ENCODE measurements at places on chromosomes 5 and 9. TPM values are rescaled to one million over a fixed set of nuclear protein-coding genes. Genes with fewer than 3 reads are reported as not detected.

Gene PLCXD3
- total RNA-seq, result 0.10 TPM

Gene SLIT3
- total RNA-seq, result 26.4 TPM

Gene CATSPER3
- 0.69 TPM for total RNA-seq

Gene SPATA31A1
- not detected for total RNA-seq

Gene CD14
- total RNA-seq, result 2.5 TPM

Gene OMD
- total RNA-seq, result not detected

Gene LURAP1L
- 6.8 TPM for total RNA-seq

Gene RLN1
- total RNA-seq, result not detected

Gene ELOVL7
- total RNA-seq, result 2.9 TPM

Gene CYLC2
- not detected for total RNA-seq

Gene PCDHA3
- total RNA-seq, result not detected

Gene CERCAM
- 11.3 TPM for total RNA-seq

Gene MELK
- total RNA-seq, result 112 TPM

Gene SPAG8
- total RNA-seq, result 0.90 TPM

Data from Panc1 (cell line).